ENCODE measurements at places on chromosomes 5 and 9.

GRCh38 chr9:26768145-26768544, 124.5 kb downstream of the CAAP1 start:
- no peak for DNase-seq

DNA sequence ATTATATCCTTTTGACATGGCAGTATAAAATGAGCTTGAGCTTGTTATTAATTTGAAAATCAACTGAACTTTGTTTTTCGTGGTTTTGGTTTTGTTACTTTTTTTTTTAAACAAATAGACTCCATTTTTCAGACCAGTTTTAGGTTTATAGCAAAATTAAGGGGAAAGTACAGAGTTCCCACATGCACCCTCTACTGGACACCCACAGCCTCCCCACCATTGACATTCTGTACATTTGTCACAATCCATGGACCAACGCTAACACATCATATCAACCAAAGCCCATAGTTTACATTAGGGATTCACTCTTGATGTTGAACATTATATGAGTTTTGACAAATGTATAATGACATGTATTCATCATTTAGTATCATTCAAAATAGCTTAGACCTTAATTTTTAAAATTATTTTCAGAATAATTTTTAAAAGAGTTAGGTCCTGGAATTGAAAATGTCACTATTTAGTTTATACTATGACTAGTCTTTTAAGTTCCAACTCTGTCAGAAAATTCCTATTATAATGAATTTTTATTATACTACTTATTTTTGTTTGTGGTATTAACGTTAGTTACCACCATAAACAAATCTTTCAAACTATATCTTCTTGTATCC, 35.3 kb upstream of the JMY start:
- DNase-seq = no peak

DNA sequence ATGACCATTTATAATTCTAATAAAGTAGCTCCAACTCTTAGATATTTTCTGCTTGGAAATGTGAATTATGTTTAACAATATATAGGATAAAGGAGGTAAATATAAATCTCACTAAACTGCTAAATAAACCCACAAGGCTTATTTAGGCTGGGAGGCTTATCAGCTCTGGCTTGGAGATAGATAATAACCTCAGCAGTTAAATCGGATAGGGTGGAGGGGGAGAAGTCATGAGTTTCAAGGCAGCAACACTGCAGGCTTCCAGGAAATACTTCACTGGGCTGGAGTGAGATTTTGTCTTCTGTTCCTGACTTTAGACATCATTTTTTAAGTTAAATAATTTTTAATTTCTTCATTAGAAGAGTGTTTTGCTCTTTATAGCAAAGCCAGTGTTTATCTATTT, 80.0 kb upstream of the ITGA2 start:
- DNase-seq = no peak

DNA sequence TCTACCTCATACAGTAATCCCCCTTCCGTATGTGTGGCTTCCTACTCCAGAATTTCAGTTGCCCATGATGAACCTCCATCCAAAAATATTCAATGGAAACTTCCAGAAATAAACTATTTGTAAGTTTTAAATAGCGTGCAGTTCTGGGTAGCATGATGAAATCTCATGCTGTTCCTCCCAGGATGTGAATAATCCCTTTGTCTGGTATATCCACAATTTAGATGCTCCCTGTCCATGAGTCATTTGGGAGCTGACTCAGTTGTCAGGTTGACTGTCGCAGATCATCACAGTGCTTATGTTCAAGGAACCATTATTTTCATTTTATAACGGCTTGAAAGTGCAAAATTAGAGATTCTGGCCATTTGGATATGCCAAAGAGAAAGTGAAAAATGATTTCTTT, 290.1 kb upstream of the CDH9 start:
- no peak for DNase-seq

GRCh38 chr9:89919171-89919681, 314.4 kb downstream of the GADD45G start:
- DNase-seq = no peak

DNA sequence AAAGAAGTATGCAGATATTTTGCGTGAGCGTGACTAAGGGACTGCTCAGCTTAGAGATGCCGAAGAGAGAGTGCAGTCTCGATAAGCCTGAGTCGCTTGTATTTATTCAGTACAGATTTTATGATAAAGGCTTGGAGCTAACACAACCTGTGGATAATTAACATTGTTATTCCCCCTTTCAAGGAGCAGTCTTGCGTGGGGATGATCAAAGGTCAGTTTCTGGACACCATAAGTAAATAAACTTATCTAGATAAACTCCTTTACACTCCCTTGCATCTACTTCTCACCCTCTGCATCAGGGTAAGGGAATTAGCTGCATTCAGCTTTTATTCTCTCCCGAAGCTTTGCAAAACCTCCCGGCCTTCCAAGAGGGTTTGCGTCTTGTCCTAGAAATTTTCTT, 357.8 kb upstream of the ST8SIA4 start:
- no peak for DNase-seq

- DNase-seq = no peak
These were observed 76.9 kb downstream of the TSSK1B start for GRCh38 chr5:113357696-113358476.
